ENCODE measurements at places on chromosomes 16 and 17. TPM values are rescaled to one million over a fixed set of nuclear protein-coding genes. Genes with fewer than 3 reads are reported as not detected.

GRCh38 chr16:58120234-58120633 lies 8.9 kb downstream of the CFAP20 start:
- H3K27ac ChIP-seq: peak overlapping the region; percentile 37
- no peak for DNase-seq
- H3K4me3 ChIP-seq: no peak overlapping the region
- H3K36me3 ChIP-seq: no peaks in the 10 kb centered on the region

GRCh38 chr16:57041182-57042156 lies 50.9 kb upstream of the CPNE2 start:
- H3K4me1 ChIP-seq: peaks cover 10% of the 10 kb centered on the region
- H3K4me3 ChIP-seq: no peak overlapping the region
- no peaks in the 10 kb centered on the region for H3K36me3 ChIP-seq
- no peak for DNase-seq

OR1G1 gene
- not detected for total RNA-seq

KCNH6 gene
- total RNA-seq: not detected

GRCh38 chr17:2214047-2214928 lies 89.3 kb downstream of the SMG6 start:
- no peak overlapping the region for H3K4me3 ChIP-seq
- H3K36me3 ChIP-seq: no peaks in the 10 kb centered on the region
- peak; percentile 47 for DNase-seq
- peaks cover 33% of the 10 kb centered on the region for H3K4me1 ChIP-seq
- H3K27me3 ChIP-seq: no peaks in the 10 kb centered on the region
- peak overlapping the region; percentile 90 for H3K27ac ChIP-seq

GRCh38 chr17:8382052-8382879 lies 727 bp downstream of the RPL26 start:
- no peaks in the 10 kb centered on the region for H3K27me3 ChIP-seq
- H3K4me3 ChIP-seq: peak overlapping the region; percentile 87
- peaks cover 29% of the 10 kb centered on the region for H3K4me1 ChIP-seq
- no peak for DNase-seq
- no peaks in the 10 kb centered on the region for H3K36me3 ChIP-seq

DNA sequence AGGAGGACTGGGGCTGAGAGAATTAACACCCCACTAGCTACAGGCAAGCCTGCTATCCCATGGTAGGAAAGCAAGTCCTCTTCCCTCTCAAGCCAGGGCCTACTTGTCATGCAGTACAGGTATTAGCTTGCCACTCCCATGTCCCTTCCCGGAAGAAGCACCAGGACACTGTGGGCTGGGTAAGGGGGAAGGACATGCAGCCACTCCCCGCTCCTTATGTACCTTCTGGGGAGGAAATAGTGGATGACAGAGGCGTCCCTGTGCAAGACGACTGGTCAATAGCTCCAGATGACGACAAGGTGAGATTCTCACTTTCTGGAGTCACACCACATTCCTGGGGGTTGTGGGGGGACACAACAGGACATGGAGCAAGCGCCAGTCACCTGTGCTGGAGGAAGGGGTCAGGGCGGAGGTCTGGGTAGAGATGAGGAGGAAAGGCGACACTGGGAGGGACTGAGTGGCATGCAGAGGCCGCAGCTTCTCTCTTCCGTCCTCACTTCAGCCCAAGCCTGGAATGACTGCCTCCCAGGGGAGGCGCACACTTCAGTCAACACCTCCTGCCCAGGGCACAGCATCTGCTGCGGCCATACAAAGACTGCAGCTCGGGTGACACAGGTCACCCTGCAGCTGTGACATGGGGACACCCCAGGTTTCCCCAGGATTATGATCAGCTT lies 15.1 kb upstream of the FOXJ1 start:
- no peak for DNase-seq
- no peaks in the 10 kb centered on the region for H3K4me1 ChIP-seq
- no peak overlapping the region for H3K4me3 ChIP-seq
- no peaks in the 10 kb centered on the region for H3K27me3 ChIP-seq
- H3K36me3 ChIP-seq: no peaks in the 10 kb centered on the region

DNA sequence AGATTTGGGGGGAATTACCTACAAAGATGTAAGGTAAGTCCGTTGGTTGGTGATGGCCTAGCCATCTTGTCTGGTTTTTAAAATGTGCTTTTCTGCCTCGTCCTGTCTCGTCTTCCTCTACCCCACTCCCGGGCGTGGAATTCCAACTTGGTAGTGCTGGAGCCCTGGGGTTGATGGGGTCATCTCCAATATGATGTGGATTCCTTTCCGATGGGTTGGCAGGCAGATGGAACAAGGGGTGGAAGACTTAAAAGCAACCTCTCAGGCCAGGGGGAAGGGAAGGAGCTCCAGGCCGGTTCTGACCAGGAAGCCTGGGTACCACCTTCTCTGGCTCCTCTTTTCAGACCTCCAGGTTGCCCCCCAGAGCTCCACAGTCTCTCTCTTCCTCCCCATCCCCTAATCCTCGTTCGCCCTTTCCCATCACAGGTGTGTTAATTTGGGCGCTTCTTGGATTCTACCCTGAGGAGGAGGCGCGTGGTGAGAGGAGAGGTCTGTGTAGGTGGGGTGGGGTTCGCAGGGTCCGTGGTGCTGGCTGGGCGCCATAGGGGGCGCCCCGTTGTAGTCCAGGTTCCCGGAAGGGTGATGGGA lies 5.1 kb upstream of the HOXB2 start:
- H3K4me3 ChIP-seq: no peak overlapping the region
- no peak for DNase-seq
- peaks cover 100% of the 10 kb centered on the region for H3K27me3 ChIP-seq
- H3K27ac ChIP-seq: no peak overlapping the region
- H3K36me3 ChIP-seq: no peaks in the 10 kb centered on the region

- H3K4me3 ChIP-seq: no peak overlapping the region
- no peak for DNase-seq
- H3K4me1 ChIP-seq: peaks cover 3% of the 10 kb centered on the region
- H3K27ac ChIP-seq: no peak overlapping the region
- H3K36me3 ChIP-seq: no peaks in the 10 kb centered on the region
- H3K27me3 ChIP-seq: peaks cover 13% of the 10 kb centered on the region
Measured at GRCh38 chr16:75198135-75198600, 8.8 kb downstream of the CTRB2 start.
